Muscle of arm (tissue), 14 donors: ENCODE measurements at places on chromosomes 2 and 18. TPM values are rescaled to one million over a fixed set of nuclear protein-coding genes. Genes with fewer than 3 reads are reported as not detected.
A peak's percentile ranks its signal among the peaks of the same experiment; 100 is the strongest.

Gene FAM237A
- polyA plus RNA-seq, result not detected

Gene EPG5
- 10.8 TPM for polyA plus RNA-seq

DNA sequence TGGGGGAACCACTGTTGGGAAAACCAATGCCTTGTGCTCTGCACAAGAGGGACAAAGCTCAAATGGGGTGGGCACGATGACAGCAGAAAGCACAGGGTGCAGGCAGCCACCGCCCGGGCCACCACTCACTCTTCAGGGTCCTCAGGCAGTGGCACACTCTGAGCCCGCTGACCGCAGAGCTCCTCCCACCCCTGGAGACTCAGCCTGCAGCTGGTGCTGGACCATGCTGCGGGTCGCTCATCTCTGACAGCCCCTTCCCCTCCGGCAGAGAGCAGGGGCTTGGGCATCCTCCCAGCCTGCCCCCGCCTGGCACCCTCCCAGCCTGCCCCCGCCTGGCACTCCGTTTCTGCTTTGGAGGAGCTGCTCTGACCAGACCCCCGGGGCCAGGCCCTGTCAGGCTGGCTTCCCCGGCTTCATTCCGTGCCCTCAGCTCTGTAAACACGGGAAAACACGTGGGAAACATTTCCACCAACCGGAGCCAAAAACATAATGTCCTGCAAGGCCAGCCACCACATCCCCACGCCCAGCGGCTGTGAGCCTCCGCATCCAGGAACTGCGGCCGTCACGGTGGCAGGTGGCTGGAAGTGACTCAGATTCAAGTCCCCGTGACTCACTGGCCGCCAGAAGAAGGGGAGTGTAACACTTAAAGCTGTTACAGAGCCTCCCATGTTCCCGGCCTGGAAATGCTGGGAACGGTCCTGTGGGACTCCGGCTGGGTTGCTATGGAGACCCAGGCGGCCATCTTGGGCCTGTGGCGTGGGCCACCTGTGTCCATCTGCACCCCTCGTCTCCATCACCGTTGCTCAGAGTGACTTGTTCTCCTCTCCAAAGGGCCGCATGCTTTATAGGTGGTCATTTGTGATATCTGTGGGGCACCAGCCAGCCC is 6.8 kb upstream of the SNED1 start:
- peak; percentile 74 for DNase-seq

- DNase-seq, result no peak
These were observed 255.7 kb downstream of the DSEL start for GRCh38 chr18:67260841-67261240.

DNA sequence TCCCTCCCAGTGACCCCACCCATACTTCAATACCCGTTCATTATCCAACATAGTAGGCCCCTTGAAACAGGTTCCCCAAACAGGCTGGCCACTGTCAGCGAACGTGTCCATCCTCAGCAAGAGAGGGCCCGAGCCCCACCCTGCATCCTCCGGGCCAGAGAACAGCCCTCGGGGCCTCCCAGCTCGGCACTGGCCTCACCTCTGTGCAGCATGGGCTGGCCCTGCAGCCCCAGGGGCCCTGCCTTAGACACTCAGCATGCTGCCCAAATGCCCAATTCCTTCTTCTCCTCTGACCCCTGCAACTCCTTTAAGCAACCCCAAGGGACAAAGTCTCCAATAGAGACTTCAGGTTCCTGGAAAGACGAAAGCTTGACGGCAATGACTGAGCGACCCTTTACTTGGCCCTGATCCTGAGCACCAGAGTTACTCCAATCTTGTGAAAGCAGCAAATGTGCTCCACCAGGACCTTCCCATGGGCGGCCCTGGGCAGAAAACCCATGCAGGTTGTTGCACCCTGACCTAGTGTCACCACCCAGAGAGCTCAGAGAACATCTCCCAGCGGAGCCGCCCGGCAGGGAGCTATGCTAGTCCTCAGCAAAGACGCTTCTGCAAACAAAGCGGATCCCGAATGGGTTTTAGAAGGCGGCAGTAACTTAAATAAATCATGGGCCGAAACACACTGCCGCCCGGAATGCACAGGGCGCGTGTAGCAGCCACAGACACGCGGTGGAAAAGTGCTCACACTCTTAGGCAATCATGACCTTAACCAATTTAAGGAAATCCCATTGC is 782 bp downstream of the COL6A3 start:
- peak; percentile 41 for DNase-seq

- no peak for DNase-seq
These were observed 8.0 kb upstream of the CYB5A start for GRCh38 chr18:74299746-74300145.

- DNase-seq, result peak; percentile 92
These were observed 26.0 kb upstream of the SP3 start for GRCh38 chr2:173990970-173991819.

DNA sequence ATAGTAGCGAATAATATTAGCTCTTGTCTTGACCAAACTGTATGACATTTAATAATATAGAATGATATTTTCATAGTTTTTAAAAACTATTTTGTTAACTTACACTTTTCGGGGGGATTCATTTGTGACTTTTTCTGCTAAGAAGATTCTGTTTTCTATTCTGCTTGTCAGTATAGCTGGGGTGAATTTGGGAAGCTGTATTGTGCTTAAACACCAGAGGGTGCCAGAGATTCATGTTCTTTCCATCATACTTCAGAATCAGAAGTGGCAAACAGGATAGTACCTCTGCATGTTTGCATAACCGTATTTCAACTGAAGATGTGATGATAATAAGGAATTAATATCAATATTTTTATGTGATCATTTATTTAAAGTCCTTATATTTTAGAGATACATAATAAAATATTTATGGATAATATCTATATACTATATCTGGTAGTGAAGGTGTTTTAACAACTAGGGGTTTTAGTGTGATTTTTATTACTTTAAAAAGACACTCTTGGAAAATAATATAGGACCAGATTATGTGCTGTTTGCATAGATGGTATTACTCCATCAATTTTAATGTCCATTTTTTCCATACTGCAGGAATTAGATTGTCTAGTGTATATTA is 81.0 kb downstream of the TAF4B start:
- peak; percentile 59 for DNase-seq

DNA sequence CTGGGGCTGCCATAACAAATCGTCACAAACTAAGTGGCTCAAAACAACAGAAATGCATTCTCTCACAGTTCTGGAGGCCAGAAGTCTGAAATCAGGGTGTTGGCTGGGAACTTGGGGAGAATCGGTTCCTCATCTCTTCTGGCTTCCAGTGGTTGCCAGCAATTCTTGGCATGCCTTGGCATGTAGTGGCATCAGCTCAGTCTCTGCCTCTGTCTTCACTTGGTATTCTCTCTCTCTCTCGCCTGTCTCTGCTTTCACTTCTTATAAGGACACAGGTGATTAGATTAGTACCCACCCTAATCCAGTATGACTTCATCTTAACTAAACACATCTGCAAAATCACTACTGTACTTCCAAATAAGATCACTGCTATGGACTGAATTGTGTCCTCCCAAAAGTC is 695.4 kb upstream of the ID2 start:
- no peak for DNase-seq

- peak; percentile 19 for DNase-seq
These were observed 143.0 kb downstream of the TSN start for GRCh38 chr2:121898483-121898882.
